Stimulated activated CD8-positive, alpha-beta memory T cell treated with anti-CD3 and anti-CD28 coated beads, Interleukin-12 subunit alpha, Interleukin-12 subunit beta, amount 100 ng/mL, for 4 hours (primary cell): ENCODE measurements at places on chromosomes 3 and 15.

DNA sequence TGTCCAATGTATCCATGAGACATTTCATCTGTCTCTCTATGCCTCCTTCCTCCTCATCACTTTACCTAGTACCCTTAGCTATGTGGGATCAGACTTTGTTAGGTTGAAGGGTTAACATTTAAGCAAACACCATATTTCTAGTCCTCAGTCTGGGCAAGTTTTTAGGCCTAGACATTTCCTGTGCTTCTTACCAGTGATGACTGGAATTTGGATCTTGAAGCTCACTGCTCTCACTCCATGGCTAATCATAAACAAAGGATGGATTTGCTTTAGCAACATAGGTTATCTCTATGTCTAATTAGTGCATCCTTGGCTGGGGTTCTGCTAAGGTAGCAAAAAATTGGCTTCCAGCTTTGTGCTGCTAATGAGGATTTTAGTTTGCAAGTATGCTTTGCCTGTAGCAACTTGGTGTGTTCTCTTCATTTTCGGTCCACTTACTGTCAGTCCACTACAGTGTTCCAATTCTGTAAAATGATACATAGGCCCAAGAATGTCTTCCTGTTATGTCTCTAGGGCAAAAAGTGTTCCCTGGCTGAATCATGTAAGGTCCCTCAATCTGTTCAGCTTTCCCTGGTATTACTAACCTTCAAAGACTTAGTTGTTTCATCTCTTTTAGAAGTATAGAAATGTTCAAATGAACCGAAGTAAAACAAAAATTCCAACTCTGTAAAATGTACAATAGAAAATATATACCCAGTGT is 615.4 kb downstream of the CADM2 start:
- DNase-seq = no peak

GRCh38 chr3:15434756-15435155 is 7.4 kb downstream of the EAF1 start:
- no peak for DNase-seq

GRCh38 chr3:115068799-115069198 is 78.3 kb downstream of the ZBTB20 start:
- DNase-seq = no peak

GRCh38 chr3:98991393-98991792 is 89.9 kb upstream of the DCBLD2 start:
- DNase-seq = no peak

DNA sequence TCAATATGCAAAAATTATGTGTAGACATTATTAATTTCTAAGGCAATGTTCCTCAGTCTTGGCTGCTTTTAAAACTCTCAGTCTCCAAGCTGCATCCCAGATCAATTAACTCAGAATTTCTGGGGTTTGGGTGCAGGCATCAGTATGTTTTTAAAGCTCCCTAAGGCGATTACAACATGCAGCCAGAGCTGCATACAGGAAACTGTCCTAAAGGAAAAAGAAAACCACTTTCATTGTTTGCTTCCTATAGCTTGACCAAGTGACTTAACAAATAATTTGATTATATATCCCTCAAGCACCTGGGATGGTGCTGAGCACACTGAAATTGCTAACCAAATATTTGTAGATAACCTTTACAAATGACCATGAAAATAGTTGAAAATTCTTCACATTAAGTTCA is 194.7 kb downstream of the DTWD1 start:
- DNase-seq = no peak

- DNase-seq = no peak
Observed at GRCh38 chr3:120907659-120908029, 361 bp upstream of the STXBP5L start.

GRCh38 chr15:38281031-38281430 is 28.4 kb downstream of the SPRED1 start:
- DNase-seq = no peak

DNA sequence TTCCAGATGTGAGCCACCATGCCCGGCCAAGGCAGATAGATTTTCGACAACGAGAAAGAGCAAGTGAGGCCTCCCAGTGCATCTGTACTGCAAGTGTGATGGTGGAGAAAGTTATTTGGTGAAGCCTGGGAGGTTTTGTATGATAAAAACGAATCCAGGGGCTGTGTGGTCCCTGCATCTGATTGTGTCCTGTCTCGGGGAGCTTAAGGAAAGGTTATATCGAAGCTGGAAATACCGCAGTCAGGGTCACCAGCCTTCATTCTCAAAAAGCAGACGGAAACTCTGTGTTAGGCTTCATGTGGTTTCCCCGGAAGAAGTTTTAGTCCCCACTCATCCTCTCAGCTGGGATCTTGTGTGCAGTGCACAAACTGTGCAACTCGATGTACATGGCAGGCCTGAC is 3.4 kb downstream of the MINDY4B start:
- no peak for DNase-seq

- DNase-seq = no peak
Observed at GRCh38 chr3:85142626-85143025, 183.8 kb downstream of the CADM2 start.

- DNase-seq = no peak
Observed at GRCh38 chr3:127755305-127755681, 67.0 kb downstream of the MGLL start.

DNA sequence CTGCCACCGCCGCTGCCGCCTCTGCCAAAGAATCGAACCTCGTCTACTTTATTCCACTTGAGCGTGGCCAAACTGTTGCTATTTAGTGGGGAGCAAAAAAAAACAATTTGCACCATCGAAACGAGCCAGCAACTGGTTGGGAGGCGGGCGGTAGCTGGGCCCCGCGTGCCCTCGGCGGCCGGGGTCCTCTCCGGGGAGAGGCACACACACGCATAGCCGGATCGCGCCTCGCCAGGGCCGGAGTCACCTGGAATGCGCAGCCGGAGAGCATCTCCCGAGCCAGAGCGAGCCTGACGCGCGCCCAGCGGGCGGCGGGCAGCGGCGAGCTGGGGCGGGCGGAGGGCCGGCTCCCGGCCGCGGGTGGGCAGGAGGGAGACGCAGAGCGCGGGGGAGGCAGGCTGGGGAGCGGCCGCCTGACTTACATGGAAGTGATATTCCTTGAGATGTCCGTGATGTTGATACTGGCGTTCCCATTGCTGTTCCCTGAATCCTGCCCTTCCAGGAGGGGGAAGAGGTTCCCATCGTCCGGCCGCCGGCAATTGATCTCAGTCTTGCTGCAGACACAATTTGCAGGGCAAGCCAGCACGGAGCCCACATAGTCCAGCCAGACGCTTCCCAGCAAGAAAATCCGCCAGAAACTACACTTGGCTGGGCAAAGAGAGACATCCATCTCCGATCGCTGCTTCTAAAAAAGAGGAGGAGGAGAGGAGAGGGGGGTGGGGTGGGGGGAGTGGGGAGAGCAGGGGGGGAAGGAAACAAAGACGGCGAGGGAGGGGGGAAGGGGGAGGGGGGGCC is 858 bp downstream of the NTRK3 start:
- DNase-seq = no peak

- DNase-seq = no peak
Observed at GRCh38 chr3:8561370-8561769, 59.7 kb downstream of the LMCD1 start.

- DNase-seq = no peak
Observed at GRCh38 chr3:180382638-180383180, 219.3 kb upstream of the TTC14 start.

DNA sequence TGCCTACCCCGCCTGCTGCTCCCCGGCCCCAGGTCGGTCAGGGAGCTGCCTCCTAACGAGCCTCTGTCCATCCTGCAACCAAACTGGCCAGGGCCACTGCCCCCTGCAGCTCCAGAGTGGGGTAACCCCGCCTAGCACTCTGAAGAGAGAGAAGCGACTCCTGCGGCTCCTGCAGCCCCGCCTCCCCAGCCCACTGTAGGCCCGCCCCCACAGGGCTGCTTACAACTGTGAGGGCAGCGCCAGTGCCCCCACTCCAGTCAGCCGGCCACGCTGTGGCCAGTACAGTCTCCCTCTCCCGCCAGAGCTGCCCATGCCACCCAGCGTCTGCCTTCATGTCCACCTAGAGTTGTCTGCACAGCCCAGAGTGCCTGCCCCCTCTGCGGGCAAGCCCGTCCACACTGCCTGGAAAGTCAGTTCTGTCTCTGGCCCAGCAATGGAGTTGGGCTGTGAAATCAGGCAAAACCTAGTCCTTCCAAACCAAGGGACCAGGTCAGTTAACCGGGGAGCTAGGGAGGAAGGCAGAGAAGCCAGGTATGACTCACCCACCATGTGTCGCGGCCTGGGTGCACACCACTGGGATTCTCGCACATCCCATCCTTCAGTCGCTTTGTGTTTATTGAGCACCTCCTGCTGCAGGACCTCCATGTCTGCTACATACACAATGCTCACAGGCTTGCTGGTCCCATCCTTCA is 2.4 kb downstream of the UCN2 start:
- no peak for DNase-seq

GRCh38 chr15:87209891-87210689 is 1046.4 kb downstream of the NTRK3 start:
- no peak for DNase-seq

DNA sequence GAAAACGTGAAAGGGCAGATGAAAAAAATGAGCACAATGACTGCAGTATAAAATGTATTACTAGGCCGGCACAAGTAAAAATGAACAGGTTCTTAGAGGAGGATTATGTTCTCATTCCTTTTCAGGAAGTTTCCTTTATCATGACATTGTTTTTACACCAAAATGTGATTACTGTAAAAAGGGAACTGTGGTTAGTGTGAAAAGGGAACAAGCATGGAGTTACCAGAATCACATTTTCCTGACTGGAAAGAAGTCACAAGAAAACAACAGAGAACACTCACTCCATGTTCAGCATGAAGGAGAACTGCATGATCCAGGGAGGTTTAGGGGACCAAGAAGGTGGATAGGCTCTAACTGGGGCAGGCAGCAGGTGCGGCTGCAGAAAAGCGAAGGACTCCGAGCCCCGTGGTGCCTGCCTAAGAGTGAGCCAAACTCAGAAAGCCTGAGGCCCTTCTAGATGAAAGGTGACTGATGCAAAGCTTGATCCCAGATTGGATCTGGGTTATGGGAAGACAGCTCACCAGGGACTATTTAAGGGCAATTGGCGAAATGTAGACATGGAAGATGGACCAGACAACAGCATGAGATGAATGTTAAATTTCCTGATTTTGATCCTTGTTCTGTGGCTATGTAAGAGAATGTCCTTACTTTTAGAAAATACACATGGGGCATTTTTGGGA is 77.3 kb downstream of the CCR1 start:
- DNase-seq = no peak

DNA sequence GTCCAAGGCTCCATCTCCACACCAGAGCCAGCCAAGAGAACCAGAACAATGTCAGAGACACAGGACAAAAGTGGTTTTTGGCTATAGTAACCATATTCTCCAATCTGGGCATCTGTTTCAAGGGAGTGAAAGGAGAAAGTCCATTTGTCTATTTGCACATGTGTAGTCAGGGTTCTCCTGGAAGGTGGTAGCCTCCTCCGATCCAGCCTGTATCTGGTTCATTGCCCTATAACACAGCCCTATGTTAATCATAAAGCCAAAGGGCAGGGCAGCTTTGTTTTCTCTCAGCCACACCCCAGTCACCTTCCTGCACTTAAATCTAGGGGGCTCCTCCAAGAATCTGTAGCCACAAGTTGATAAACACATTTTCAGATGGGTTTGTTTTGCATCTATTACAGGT is 128.1 kb upstream of the ADPGK start:
- no peak for DNase-seq

- DNase-seq = no peak
Observed at GRCh38 chr15:87567406-87568030, 689.0 kb downstream of the NTRK3 start.

DNA sequence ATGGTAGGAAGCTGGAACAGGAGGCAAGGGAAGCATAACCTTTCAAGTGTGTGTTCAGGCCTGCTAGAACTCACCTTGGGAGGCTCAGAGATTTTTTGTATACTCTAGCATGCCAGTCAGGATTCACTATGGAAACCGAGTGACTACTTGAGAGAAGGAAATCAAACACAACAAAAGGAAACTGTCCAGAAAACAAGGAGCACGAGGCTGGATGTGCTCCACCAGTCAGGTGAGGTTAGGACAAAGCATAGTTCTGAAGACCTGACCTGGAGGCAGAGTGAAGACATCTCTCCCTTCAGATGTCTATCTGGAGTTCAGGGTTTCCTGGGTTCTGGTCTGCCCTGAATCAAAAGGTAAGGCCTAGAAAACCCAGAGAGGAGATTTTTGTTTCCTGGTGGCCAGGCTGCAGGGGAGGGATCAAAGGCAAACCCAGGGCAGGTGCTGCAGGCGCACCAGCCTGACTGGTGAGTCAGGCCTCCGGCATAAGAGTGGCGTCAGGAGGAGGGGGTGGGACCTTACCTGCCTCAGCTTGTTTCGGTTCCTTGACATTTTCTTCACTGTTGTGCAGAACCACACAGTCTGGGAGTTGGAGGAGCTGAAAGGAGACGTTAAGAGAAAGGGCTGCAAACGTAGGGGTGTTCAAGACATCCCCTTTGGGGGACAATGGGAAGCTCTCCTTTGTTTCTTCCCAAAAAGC is 52.2 kb upstream of the OSBPL11 start:
- no peak for DNase-seq

DNA sequence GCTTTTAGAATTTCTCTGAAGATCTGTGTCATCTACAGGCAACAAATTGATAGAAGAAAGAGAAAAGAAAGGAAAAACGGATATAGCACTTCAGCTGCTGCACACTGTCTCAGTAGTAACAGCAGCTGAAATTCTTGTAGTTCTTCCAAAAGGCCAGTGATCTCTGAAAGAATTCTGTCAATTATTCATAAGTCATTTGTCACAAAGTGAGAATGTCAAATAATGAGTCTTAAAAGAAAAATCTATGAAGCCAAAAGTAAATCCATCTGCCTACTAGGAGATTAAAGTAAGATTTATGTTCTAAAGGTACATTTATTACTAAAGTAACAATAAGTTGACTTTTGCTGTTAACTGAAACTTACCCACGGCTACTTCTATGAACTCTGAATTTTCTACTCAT is 24.6 kb downstream of the IFT80 start:
- DNase-seq = no peak

DNA sequence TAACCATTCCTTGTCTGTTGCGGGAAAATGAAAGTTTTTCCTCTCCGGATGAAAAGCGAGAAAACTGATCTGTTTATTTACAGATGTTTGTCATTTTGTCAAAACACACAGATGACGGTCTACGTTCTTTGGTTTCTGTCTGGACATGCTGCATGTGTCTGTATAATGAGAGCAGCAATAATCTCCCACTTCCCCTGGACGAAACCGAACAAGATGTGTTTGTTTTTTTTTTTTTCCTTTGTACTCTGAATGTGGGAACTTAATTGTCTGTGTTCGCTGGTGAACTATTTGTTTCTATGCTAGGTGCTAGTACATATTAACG is 33.6 kb downstream of the PTPRG start:
- no peak for DNase-seq

DNA sequence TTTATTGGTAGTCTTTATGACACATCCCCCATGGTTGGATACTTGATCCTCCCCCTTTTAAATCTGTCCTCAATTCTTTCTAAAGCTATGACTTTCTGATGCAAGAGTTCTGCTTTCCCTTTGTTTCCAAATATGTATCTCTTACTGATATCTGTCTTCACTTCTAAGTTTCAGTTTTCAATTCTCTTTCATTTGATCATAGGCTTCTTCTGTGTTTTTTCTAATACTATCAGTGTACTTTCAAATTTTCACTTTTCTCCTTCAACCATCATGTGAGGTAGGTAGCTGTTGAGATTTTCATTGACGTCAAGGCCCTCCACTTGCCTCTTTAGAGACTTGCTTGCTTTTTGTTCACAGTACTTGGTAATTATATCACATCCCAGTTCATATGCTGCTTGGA is 436.5 kb downstream of the CNTN4 start:
- DNase-seq = no peak

- no peak for DNase-seq
Observed at GRCh38 chr3:126618021-126618420, 36.9 kb downstream of the TXNRD3 start.
